ENCODE measurements at places on chromosomes 7 and 10.
A peak's percentile ranks its signal among the peaks of the same experiment; 100 is the strongest.

- no peak for DNase-seq
These were observed 7.1 kb downstream of the ASB10 start for GRCh38 chr7:151179946-151180345.

- DNase-seq = no peak
These were observed 56.8 kb downstream of the AUTS2 start for GRCh38 chr7:69654849-69655707.

- no peak for DNase-seq
These were observed 83.5 kb downstream of the OTUD1 start for GRCh38 chr10:23522345-23522744.

DNA sequence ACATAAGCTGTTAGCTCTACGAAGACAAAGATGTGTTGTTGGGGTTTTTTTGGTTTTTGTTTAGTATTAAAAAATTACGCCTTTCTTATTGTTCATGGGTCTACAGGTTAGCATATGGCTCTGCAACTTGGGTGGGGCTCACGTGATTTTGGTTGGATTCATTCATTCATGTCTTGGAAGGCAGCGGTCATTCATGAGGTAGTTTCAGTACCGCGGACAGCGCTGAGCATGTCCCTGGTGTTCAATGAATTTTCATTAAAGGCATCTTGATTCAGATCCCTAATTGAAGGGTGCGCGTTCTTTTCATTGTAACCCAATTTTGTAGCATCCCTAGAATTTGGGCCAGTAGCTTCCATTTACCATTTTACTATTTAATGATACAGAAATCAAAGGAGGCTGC is 42.9 kb upstream of the TCERG1L start:
- peak; percentile 2 for DNase-seq

GRCh38 chr7:44965441-44965903 is 13.3 kb downstream of the MYO1G start:
- no peak for DNase-seq

- DNase-seq = no peak
These were observed 44.8 kb downstream of the TMEM209 start for GRCh38 chr7:130160455-130160854.

DNA sequence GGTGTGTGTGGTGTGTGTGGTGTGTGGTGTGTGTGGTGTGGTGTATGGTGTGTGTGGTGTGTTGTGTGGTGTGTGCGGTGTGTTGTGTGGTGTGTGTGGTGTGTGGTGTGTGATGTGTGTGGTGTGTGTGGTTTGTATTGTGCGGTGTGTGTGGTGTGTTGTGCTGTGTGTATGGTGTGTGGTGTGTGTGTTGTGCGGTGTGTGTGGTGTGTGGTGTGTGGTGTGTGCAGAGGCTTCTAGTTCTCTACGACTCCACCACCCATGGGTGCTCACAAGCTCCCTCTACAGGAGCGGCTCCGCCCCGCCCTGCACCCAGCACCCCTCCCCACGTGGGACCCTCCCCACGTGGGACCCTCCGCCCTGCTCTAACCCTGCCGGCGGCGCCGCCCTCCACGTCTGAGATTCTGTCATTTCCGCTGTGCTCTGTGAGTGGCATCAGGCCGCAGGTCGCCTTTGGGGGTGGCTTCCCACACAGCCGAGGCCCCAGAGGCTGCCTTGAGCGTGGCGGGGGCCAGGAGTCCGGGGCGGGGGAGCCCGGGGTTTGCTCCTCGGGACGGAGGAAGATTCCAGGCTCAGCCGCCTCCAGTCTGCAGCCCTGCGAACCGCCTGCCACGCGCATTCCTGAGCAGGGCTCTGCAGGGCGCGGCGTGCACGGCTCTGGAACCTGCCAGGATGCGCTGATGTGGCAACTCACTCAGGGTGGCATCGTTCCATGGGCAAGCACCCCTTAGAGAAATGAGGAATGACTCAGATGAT is 37.0 kb upstream of the DNAJB6 start:
- DNase-seq = no peak

DNA sequence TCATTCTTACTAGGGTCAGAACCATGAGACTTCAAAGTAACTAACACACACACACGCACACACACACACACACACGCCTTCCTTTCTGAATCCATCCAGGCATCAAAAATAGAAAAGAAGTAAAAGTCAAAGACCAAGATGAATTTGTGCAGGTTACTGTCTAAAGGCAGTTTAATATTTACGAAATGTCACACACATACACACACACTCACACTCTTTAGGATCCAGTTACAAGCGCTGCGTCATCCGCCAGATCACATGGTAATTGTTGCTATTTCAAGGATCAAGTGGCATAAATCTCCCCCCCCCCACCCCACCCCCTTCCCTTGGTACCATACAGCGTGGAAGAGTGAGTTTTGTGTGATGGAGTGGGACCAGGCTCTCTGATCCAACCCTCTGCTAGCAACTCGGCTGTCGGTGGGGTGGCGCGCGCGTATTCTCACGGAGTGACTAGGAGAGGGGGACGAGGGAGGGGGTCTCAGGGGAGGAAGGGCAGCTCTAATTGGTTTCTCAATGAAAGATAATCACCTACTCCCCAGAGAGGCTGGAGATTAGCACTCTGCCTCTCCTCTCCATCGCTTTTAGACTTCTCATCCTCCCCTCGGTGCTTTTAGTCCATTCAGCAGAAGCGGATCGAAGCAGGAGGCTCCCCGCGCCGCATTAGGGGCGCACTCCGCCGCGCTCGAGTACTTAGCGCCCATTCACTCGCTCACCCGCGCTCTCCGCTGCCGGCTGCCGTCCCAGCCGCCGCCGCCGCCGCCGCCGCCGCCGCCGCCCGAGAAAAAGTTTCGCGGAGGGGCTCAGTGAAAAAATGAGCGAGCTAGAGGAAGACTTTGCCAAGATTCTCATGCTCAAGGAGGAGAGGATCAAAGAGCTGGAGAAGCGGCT is 83.5 kb upstream of the PRKG1 start:
- peak; percentile 22 for DNase-seq

DNA sequence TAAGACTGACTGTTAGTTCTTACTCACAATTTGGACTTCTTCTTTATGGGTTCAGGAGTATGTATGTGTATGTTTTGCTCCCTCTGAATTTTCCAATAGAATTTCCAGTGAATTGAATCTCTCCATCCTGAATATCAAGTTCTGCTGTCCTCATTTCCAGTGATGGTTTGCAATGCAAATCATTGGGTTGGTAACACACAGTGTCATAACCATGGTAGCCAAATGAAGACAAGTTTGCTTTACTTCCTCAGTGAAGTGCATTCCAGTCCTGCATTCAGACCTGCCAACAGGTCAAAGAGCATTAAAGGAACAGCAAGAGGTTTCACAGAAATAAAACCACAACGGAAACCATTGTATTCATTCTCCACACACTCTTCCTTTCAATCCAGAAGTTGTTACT is 15.2 kb downstream of the ITPRID1 start:
- DNase-seq = no peak

DNA sequence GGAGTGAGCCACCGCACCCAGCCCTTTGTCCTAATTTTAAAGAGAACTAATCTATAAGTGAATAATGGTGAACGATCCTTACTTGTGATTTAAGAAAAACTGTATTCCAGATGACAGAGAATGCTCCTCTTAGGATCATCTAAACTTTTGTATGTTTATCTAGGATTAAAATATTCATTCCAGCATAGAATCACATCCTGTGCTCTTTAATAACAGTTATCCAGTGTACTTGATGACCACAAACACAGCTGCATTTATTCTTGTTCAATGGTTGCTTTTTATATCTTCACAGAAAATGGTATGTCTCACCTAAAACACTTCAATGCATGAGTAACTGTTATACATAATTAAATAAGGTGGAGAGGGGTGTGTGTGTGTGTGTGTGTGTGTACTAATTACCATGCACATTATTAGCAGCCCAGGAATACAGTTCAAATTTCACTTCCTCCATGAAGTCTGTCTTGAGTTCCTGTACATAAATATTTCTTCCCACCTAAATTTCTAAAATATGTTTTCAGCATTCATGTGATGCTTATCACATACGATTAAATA is 38.5 kb upstream of the SEMA3C start:
- DNase-seq = no peak

DNA sequence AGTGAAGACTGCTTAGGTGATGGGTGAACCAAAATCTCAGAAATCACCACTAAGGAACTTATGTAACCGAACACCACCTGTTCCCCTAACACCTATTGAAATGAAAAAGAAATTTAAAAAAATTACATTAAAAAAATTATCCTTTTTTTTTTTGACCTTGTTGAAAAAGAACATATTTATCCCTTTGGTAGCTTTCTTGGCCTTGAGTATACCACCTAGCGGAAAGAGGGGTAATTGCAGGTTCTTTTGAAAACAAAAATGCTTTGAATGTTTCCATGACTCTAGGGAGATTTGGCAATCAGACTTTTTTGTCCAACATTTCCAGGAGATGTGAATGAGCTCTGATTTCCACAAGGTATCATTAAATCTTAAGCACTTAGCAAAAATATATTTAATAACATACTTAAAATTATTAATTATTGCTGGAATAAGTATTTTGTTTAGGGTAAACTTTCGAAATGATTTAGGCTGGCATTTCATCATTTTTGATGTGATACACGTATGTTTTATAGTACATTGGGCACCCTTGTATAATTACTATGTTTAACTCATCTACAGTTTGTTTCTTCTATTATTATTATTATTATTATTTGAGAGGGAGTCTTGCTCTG is 47.0 kb upstream of the ELMO1 start:
- DNase-seq = peak; percentile 58

GRCh38 chr10:130043491-130043890 is 67.1 kb downstream of the C10orf143 start:
- DNase-seq = no peak

DNA sequence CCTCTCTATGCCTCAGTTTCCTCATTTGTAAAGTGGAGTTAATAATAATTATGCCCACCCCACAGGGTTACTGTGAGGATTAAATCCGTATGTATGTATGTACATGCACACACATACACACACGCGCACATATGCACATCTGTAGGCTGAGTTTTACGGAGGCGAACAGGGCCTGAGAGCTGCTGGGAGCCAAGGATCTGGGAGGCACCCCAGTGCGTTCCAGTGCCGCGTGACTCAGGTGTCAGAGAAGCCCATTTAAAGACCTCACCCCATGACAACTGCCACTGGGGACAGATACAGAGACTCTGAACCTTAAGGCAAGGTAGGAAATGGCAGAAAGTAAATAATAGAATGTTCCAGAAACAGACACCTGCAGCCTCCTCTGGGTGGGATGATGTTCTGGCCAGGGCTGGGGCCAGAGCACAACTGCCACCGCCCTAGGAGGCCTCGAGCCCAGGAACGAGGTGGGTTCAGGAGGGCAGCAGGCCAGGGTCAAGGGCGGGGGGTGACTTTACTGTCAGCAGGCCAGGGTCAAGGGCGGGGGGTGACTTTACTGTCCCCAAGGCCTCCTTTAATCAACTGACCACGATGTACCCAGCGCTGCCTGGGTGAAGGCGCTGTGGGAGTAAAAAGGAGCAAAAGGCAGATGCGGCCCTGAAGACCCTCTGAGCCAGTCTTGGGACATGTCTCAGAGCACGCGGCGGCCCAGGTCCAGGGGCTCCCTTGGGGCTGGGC is 54.9 kb downstream of the PRKAG2 start:
- DNase-seq = no peak

DNA sequence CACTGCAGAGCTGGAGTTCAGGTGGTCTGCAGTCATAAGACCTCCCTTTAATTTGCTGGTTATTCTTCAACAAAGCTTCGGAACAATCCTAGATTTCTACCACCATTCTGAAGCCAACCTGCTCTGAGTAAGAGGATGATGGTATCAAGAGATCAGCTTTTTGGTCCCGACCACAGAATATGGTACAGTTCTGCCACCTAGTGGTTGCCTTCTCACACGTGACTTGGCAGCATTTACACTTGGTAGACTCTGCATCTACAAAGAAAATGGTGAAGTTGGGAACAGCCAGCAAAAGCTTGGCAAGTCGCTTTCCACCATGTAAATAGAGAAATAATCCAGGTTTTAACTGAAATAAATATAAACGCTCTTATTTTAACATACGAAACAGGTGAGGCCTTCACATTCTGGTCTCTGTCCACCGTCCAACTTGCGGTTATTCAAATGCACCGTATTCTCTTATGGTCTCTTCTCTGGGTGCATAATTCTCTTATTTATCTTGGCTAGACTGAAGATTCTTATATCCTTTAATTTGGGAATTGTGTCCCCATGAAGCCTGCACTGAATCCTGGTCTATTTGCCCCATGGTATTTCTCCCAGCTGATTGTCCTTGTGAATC is 173.9 kb upstream of the GRM3 start:
- DNase-seq = peak; percentile 81

- no peak for DNase-seq
These were observed 223.2 kb downstream of the FANK1 start for GRCh38 chr10:126119599-126119998.

DNA sequence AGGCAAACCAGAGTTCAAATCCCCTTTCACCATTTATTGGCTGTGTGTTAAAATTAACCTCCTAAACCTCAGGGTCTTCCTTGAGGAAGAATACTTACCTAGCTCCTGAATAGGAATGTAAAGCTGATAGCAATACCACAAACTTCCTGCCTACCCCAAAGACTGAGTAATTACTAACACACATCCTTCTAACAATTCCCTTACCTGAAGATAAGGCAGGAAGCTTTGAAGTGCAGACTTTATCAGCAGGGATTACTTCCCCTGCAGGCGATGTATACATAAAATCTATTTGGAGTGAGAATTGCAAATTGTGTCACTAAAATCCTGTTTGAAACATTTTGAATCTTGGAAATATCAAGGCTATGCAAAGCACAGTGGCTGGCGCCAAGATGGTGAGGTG is 21.2 kb downstream of the EVX1 start:
- no peak for DNase-seq

GRCh38 chr7:157416011-157416410 is 79.2 kb downstream of the DNAJB6 start:
- DNase-seq = no peak

GRCh38 chr7:122304319-122304975 is at the start of gene FEZF1:
Gene FEZF1, minus strand, starts transcription at chr7:122304750. Its CDS starts 313 bp downstream, at chr7:122304437.
- peak; percentile 5 for DNase-seq

DNA sequence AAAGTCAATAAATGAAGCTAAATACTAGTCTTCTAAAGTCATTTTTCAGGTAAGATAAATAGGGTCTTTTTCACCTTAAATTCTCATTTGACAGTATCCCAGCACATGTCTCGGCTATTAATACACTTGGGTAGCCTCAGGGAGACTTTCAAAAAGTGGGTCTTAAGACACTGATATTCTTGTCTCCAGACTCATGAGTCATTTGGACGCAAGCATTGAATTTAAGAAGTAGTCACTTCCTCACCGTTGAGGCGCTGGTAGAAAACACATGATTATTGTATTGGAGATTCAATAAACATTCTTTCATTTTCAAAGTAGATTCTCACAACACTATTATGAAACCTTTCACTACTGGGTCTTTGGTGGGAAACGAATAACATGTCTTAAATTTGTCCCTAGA is 108.9 kb upstream of the SP8 start:
- DNase-seq = no peak

DNA sequence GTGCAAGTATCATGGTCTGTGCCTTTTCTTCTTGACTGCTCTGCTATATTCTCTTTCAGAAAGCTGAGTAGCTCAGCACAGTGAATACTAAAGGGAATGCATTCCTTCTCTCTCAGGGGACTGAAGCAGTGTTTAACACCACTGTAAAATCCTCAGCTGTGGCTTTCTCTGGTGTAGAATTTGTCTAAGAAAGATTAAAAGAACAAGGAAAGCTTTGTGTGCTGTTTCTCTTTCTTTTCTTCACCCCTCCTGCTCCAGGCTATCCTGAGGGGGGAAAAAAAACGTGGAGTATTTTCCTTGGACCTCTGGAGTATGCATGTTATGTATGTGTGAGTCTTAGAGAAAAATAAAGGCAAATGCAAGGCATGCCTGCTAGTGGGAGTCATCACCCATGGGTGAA is 383.9 kb downstream of the AUTS2 start:
- no peak for DNase-seq

GRCh38 chr10:12013926-12014325 is 28.7 kb downstream of the UPF2 start:
- no peak for DNase-seq

Measured in dermis blood vessel endothelial cell (primary cell).